Thoracic aorta (tissue), 2 donors: ENCODE measurements at places on chromosomes 3 and 15.

- H3K4me3 ChIP-seq, result no peak overlapping the region
- H3K27ac ChIP-seq, result no peak overlapping the region
- DNase-seq, result no peak
- no peaks in the 10 kb centered on the region for H3K36me3 ChIP-seq
- no peaks in the 10 kb centered on the region for H3K4me1 ChIP-seq
Observed at GRCh38 chr15:39852250-39852649, 67.8 kb downstream of the GPR176 start.

DNA sequence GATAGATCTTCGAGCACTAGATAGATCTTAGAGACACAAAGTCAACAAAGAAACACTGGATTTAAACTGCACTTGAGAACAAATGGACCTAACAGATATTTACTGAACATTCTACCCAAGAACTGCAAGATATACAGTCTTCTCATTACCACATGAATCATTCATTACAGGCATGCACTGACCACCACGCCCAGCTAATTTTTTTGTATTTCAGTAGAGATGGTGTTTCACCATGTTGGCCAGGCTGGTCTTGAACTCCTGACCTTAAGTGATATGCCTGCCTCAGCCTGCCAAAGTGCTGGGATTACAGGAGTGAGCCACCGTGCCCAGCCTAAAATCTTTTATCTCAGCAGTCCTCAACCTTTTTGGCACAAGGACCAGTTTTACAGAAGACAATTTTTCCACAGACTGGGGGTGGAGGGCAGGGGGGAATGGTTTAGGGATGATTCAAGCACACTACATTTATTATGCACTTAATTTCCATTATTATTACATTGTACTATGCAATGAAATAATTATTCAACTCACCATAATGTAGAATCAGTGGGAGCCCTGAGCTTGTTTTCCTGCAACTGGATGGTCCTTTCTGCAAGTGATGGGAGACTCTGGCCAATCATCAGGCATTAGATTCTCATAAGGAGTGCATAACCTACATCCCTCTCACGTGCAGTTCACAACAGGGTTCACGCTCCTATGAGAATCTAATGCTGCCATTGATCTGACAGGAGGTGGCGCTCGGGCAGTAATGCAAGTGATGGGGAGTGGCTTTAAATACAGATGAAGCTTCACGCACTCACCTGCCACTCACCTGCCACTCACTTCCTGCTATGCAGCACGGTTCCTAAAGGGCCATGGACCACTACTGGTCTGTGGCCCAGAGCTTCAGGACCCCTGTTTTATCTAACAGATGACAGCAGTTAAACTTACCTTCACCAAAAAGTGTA, 21.7 kb downstream of the CSNK1G1 start:
- H3K27ac ChIP-seq, result no peak overlapping the region
- no peaks in the 10 kb centered on the region for H3K27me3 ChIP-seq
- DNase-seq, result no peak
- H3K36me3 ChIP-seq, result no peaks in the 10 kb centered on the region

GRCh38 chr3:58659051-58659675, 7.4 kb downstream of the FAM3D start:
- no peaks in the 10 kb centered on the region for H3K4me1 ChIP-seq
- H3K27ac ChIP-seq, result no peak overlapping the region
- H3K4me3 ChIP-seq, result no peak overlapping the region
- DNase-seq, result no peak
- H3K36me3 ChIP-seq, result no peaks in the 10 kb centered on the region

DNA sequence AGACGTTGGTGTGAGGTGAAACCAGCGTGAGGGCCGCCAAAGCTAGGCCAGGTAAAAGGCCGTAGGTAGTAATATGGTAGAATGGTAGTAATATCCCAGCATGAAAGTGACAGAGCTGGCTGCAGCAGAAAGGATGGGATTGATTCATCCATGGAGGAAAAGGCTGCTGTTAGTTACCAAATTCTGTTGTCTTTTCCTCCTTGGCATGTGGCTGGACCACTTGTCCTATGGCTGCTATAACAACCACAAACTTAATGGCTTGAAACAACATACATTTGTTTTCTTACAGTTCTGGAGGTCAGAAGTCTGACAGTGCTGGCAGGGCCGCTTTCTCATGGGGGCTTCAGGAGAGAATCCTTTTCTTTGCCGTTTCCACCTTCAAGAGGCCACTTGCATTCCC, 47.8 kb upstream of the CHST2 start:
- H3K27ac ChIP-seq, result no peak overlapping the region
- no peak for DNase-seq
- no peak overlapping the region for H3K4me3 ChIP-seq
- H3K27me3 ChIP-seq, result no peaks in the 10 kb centered on the region
- no peaks in the 10 kb centered on the region for H3K4me1 ChIP-seq

DNA sequence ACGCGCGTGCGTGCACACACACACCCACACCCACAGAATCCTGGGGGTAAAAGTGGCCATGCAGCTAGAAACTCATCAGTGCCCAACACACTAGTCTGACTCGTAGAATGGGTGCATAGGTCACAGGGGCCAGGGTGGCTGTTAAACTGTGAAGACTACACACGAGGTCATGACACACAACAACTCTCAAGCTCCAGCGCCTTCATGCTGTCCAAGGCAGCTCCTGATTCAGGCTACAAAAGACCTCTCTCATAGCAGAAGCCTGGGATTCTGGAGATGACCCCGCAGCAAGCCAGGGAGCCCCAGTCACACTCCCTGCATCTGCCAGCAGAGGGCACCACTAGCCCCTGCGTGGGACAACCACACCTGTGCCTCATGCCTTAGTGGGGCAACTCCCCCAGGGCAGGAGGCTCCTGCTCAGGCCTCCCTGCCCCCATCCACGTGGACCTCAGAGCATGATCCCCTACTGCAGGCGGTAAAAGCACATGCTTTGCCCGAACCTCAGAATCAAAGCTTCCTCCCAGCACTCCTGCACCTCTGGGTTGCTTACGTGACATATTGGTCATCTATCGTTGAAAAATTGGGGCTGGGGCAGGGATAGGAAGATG, 93.1 kb downstream of the LRIG1 start:
- no peak for DNase-seq
- H3K27me3 ChIP-seq, result no peaks in the 10 kb centered on the region
- peaks cover 40% of the 10 kb centered on the region for H3K4me1 ChIP-seq

GRCh38 chr3:100697723-100698285, 11.5 kb upstream of the TFG start:
- H3K4me1 ChIP-seq, result no peaks in the 10 kb centered on the region
- no peak for DNase-seq
- H3K27me3 ChIP-seq, result no peaks in the 10 kb centered on the region
- no peak overlapping the region for H3K4me3 ChIP-seq

GRCh38 chr3:186628756-186629155, 11.4 kb upstream of the FETUB start:
- no peaks in the 10 kb centered on the region for H3K27me3 ChIP-seq
- H3K4me1 ChIP-seq, result no peaks in the 10 kb centered on the region
- no peak overlapping the region for H3K27ac ChIP-seq
- H3K4me3 ChIP-seq, result no peak overlapping the region
- DNase-seq, result no peak
- H3K36me3 ChIP-seq, result no peaks in the 10 kb centered on the region

GRCh38 chr3:5023777-5024346, 44.6 kb downstream of the BHLHE40 start:
- no peak overlapping the region for H3K4me3 ChIP-seq
- H3K36me3 ChIP-seq, result no peaks in the 10 kb centered on the region
- peak overlapping the region; percentile 57 for H3K27ac ChIP-seq
- H3K4me1 ChIP-seq, result peaks cover 4% of the 10 kb centered on the region
- no peaks in the 10 kb centered on the region for H3K27me3 ChIP-seq

- no peak for DNase-seq
- peak overlapping the region; percentile 92 for H3K4me3 ChIP-seq
- peaks cover 42% of the 10 kb centered on the region for H3K4me1 ChIP-seq
- peak overlapping the region; percentile 88 for H3K27ac ChIP-seq
- H3K36me3 ChIP-seq, result no peaks in the 10 kb centered on the region
Observed at GRCh38 chr15:64703632-64703959, 71.8 kb downstream of the RBPMS2 start.

- no peak for DNase-seq
- no peaks in the 10 kb centered on the region for H3K36me3 ChIP-seq
- H3K4me1 ChIP-seq, result peaks cover 15% of the 10 kb centered on the region
- H3K4me3 ChIP-seq, result no peak overlapping the region
- H3K27ac ChIP-seq, result no peak overlapping the region
- H3K27me3 ChIP-seq, result no peaks in the 10 kb centered on the region
Observed at GRCh38 chr15:47711655-47712054, 5.7 kb upstream of the SEMA6D start.

DNA sequence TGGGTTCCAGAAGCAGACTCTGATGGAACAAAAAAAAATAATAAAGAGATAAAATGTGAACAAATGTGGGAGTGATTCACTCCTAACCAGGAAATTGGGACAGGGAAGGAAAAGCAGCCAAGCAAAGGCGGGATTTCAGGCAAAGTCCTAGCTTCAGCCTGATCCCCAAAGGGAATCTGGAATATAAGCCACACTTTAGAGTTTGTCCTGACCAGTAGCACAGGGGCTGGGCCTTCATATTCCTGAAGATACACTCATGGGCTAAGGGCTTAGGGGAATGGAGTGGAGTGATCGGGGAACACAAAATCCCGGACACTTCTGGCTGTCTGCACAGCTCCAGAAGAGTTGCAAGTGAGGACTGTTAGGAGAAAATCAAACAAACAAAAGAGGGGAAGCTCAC, 135.0 kb upstream of the COL8A1 start:
- H3K36me3 ChIP-seq, result no peaks in the 10 kb centered on the region
- H3K4me3 ChIP-seq, result no peak overlapping the region
- peaks cover 48% of the 10 kb centered on the region for H3K4me1 ChIP-seq
- H3K27me3 ChIP-seq, result no peaks in the 10 kb centered on the region
- DNase-seq, result no peak

DNA sequence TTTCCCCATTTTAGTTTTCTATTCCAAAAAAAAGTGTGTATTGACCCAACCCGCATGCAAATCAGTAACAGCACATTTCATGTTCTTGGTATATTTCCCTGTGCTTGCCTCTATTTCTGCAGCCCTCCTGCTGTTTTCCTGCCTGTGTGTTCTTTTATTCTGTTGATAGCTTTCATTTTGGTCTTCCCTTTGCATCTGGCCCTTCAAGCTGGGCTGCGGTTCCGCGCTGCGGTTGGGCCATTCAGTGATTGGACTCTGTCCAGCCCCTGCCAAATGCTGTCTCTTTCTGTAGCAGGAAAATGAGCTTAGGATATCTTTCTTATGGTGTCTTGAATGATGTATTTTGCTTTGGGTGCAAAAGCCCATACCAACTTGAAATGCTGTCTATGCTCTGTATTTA, 49.9 kb downstream of the ZNF621 start:
- no peaks in the 10 kb centered on the region for H3K27me3 ChIP-seq
- H3K36me3 ChIP-seq, result no peaks in the 10 kb centered on the region
- H3K4me3 ChIP-seq, result no peak overlapping the region

GRCh38 chr3:33042668-33043067, 54.3 kb downstream of the GLB1 start:
- no peak for DNase-seq
- no peaks in the 10 kb centered on the region for H3K4me1 ChIP-seq
- no peak overlapping the region for H3K27ac ChIP-seq
- H3K27me3 ChIP-seq, result no peaks in the 10 kb centered on the region

DNA sequence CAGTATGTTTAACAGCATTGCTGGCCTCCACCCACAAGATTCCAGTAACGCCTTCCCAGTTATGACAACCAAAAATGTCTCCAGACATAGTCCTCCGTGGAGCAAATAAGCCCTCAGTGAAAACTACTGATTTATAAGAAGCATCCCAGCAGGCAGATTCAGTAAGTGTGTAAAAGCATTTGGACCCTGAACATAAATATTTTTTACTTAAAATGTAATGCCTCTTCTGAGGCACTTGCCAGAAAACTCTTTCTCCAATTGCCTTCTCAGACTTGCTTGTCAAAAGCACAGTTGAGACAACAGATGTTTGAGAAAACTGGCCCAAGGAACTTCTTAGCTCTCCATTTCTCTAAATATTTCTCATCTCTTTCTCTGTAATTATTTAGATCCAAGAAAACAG, 31.8 kb upstream of the DCLK3 start:
- no peak overlapping the region for H3K27ac ChIP-seq
- no peak for DNase-seq
- H3K4me1 ChIP-seq, result no peaks in the 10 kb centered on the region

DNA sequence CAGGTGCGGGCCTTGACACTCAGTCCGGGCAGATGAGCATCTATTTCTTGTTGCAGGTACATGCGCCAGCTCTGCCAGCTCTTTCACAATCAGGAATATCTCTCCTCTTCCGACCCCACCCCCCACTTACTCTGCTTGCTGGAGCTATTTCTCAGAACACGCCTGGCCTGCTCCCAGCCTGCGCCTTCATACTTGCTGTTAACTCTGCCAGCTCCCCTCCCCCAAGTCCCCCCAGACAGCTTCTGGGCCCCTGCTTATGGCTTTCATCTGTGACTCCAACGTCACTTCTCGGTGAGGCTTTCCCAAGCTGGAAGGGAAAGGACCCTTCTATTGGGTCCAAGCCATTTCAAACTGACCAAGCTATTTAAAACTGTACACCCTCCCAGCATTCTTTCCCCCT, 15.2 kb downstream of the MAGEF1 start:
- DNase-seq, result no peak
- H3K36me3 ChIP-seq, result no peaks in the 10 kb centered on the region
- H3K27me3 ChIP-seq, result no peaks in the 10 kb centered on the region
- H3K4me3 ChIP-seq, result no peak overlapping the region
- no peak overlapping the region for H3K27ac ChIP-seq
- H3K4me1 ChIP-seq, result peaks cover 4% of the 10 kb centered on the region

GRCh38 chr3:38805765-38806386, 10.1 kb downstream of the SCN10A start:
- no peaks in the 10 kb centered on the region for H3K36me3 ChIP-seq
- no peak for DNase-seq
- no peaks in the 10 kb centered on the region for H3K27me3 ChIP-seq
- H3K4me3 ChIP-seq, result no peak overlapping the region
- H3K27ac ChIP-seq, result no peak overlapping the region
- no peaks in the 10 kb centered on the region for H3K4me1 ChIP-seq

DNA sequence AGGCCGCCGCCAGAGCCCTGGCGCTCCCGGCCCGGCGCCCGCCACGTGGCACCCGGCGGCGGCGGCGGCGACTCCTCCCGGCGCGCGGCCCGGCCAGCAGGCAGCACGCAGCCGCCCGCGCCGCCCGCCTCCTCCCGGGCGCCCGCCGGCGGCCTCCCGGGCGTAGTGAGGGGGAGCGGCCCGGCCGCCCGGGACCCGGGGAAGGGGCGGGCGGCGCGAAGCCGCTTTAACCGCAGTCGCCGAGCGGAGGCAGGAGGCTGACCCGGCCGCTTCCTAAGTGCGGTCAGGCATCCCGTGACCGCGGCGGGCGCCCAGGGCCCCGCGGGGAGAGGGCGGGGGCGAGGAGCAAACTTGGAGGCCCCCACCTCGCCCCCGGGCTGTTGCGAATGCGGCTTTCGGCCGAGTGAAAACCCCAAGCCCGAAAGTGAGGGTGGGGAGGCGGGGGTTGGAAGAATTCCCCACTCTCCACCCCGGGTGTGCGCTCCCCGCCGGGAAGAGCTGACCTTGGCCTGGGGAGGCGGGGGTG, 1.7 kb upstream of the HES1 start:
- H3K4me1 ChIP-seq, result peaks cover 22% of the 10 kb centered on the region
- H3K36me3 ChIP-seq, result no peaks in the 10 kb centered on the region
- H3K4me3 ChIP-seq, result peak overlapping the region; percentile 80
